ENCODE measurements at places on chromosomes 5 and 9.
A peak's percentile ranks its signal among the peaks of the same experiment; 100 is the strongest.

GRCh38 chr5:24750355-24750754 is 105.6 kb upstream of the CDH10 start:
- DNase-seq = no peak

DNA sequence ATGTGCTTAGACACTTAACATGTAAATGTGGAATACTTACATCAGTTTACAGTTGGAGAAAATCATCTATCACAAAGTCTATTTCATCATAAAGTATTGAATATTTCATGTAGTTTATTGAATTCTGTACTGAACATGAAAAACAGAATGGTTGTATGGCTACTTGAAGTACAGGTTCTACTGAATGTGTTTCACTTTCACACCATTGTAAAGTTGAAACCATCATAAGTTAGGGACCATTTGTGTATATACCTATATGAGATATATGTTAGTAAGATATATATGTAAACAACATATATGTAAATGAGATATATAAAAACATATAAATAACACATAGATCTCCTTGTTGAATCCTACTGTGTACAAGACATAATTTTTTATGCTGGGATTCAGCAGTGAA is 63.0 kb upstream of the TAF11L2 start:
- DNase-seq = no peak

GRCh38 chr9:136316896-136317676 is 10.3 kb upstream of the GPSM1 start:
- peak; percentile 58 for DNase-seq

- no peak for DNase-seq
Observed at GRCh38 chr5:133266527-133266878, 214.7 kb downstream of the HSPA4 start.

DNA sequence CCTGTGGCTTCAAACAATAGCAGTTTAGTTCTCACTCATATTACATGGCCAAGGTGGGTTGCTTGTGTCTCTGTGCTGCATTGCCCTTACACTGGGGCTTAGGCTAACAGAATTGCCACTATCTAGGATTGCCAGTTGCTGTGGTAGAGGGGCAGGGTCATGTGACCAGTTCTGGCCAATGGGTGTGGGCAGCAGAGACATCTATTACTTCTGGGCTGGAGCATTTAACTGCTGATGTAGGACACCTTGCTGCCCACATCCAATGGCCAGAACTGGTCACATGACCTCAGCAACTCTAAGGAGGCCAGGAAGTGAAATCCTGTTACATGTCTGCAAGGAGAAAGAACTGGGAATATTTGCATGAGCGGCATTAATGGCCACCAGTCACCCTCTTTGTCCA is 199.3 kb downstream of the C9orf152 start:
- DNase-seq = no peak

DNA sequence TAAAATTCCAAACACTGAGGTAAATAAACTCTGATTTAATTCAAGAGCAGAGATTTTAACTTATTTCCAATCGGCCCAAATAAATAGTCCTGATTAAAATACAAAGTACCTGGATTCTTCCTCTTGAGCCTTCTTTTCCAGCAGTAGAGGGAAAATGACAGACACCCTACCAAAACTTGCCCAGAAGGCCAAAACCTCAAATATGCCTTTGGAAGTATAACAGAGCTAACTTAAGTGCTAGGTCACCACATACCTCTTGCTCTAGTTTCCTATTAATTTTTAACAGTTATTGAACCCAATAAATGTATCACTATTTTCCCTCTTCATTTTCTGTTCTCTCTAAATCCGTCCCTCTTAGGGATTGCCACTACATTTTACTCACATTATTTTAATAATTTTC is 1.4 kb downstream of the BAAT start:
- no peak for DNase-seq

- no peak for DNase-seq
Observed at GRCh38 chr5:149781612-149782011, 51.5 kb downstream of the PPARGC1B start.

DNA sequence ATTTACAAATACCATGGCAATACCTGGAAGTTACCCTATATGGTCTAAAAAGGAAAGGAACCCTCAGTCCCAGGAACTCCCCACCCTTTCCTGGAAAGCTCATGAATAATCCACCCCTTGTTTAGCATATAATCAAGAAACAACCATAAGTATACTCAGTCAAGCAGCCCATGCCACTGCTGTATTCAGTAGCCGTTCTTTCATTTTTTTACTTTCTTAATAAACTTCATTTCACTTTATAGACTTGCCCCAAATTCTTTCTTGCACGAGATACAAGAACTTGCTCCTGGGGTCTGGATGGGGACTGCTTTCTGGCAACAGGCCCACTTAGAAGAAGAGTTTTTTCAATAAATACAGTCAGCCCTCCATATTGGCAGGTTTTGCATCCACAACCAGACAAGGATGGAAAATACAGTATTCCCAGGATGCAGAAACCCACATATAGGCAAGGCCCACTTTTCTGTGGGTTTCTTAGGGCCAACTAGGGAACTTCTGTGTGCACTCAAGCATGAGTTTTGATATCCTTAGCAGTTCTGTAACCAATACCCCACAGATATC is 2.8 kb upstream of the TBCA start:
- no peak for DNase-seq

DNA sequence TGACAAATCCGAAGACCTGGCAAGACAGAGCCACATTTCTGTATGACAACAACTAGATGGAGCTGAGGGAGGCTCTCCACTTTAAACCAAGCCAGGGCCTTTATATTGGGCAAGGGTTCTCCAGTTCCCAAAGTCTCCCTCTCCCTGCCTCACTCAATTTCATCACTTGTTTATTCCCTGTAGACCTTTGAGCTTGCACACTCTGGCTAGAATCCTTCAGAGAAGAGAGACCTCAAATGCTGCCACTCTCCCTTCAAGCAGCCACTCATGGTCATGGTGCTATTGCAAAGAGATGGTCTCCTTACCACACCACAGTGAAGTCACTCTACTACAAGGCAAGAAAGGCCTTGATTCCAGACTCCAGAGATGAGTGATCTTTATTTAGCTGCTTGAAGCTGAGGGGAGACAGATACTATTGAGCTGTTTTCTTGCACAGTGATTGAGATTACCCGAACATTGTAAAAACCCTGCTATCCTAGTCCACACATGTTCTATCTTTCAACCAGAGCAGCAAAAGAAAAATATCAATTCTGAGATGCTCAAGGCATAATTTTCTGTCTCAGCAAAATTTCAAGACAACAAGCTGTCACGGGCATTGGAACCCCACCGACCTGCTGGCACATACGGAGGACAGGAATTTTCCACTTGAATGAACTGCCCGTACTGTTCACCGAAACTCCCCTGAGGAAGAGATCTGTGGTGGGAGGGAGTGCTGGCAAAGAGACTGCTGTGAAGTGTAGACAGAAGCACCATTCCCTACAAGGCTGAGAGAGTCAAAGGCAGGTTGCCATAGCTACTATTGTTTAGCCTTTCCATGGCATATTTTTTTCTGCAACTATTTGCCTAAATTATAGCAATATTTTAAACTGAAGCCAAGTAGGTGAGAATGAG is 81.1 kb downstream of the CDO1 start:
- no peak for DNase-seq

Data from NCI-H1694 treated with DMSO at 0.1 percent for 48 hours (cell line).